Suprapubic skin (tissue), 4 donors: ENCODE measurements at places on chromosomes 1 and 21. TPM values are rescaled to one million over a fixed set of nuclear protein-coding genes. Genes with fewer than 3 reads are reported as not detected.

- no peaks in the 10 kb centered on the region for H3K36me3 ChIP-seq
- H3K27me3 ChIP-seq: peaks cover 5% of the 10 kb centered on the region
- no peak for DNase-seq
- no peaks in the 10 kb centered on the region for H3K4me1 ChIP-seq
- H3K27ac ChIP-seq: no peak overlapping the region
These were observed 28.0 kb downstream of the B3GALT5 start for GRCh38 chr21:39640754-39641153.

DNA sequence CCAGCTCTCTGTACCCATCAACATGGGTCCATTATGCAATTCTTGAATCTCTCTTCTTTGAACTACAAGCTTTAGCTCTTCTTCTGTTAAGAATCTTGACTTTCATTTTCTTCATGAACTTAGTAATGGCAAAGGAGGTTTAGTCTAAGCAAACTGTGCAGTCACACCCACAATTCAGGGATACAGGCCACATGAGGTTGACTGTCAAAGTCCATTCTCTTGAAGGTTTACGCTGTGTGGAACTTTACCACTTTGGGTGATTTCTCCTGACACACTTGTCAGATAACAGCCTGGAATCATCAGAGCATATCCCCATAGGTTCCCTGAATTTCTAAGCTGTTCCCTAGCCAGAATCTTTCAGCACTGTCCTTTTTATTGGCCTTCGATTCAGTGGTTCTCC is 48.0 kb upstream of the NHLH2 start:
- H3K27me3 ChIP-seq: no peaks in the 10 kb centered on the region
- no peak for DNase-seq
- no peaks in the 10 kb centered on the region for H3K36me3 ChIP-seq
- H3K4me1 ChIP-seq: no peaks in the 10 kb centered on the region
- H3K4me3 ChIP-seq: no peak overlapping the region

The CA6 gene
- 49.2 TPM for total RNA-seq

DNA sequence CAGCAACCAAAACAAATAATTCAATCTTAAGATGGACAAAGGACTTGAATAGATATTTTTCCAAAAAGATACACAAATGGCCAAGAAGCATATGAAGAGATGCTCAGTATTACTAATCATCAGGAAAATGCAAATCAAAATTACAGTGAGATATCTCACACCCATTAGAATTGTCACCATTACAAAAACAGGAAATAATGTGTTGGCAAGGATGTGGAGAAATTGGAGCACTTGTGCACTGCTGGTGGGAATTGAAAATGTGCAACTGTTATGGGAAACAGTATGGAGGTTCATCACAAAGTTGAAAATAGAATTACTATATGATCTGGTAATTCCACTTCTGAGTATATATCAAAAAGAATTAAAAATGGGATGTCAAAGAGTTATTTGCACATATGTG is 83.2 kb downstream of the SH3GLB1 start:
- peaks cover 21% of the 10 kb centered on the region for H3K4me1 ChIP-seq
- H3K36me3 ChIP-seq: no peaks in the 10 kb centered on the region
- no peak overlapping the region for H3K27ac ChIP-seq
- H3K4me3 ChIP-seq: no peak overlapping the region

DNA sequence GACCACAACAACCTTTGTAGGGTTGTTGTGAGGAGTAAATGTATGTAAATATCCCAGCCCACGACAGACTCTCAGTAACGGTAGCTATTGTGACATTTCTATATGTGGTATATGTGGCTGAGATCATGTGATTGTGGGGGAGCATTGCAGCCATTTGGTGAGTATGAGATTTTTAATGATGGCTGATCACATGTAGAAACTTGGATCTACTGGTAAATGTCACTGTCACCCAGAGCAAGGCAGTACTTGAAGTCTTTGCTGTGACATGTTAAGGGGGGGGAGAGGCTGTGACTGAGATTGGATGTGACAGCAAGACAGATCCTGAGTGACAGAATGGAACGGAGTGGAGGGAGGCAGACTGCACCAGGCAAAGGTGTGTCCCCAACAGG is 23.9 kb upstream of the MEF2D start:
- peaks cover 9% of the 10 kb centered on the region for H3K4me1 ChIP-seq
- no peaks in the 10 kb centered on the region for H3K27me3 ChIP-seq
- H3K27ac ChIP-seq: no peak overlapping the region
- no peak overlapping the region for H3K4me3 ChIP-seq
- no peaks in the 10 kb centered on the region for H3K36me3 ChIP-seq

DNA sequence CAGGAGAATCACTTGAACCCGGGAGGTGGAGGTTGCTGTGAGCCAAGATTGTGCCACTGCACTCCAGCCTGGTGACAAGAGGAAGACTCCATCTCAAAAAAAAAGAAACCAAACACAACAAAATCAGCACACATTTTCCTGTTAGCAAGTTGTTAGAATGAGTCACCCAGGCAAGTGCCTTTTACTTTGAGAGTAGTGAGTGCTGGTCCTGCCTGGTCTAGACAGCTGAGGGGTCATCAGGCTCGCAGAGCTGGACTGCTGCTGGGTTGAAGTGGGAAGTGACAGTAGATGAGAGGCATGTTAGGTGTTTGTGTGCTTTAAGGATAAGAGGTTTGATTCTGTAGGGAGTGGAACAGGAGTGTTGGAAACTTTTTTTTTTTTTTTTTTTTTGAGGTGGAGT is 31.9 kb downstream of the GNPAT start:
- H3K4me3 ChIP-seq: no peak overlapping the region
- no peak overlapping the region for H3K27ac ChIP-seq
- H3K27me3 ChIP-seq: no peaks in the 10 kb centered on the region
- peaks cover 85% of the 10 kb centered on the region for H3K36me3 ChIP-seq
- no peak for DNase-seq

The OR2AJ1 gene
- not detected for total RNA-seq
